ENCODE measurements at places on chromosomes 3 and 15.

- no peak for DNase-seq
These were observed 42.9 kb downstream of the LARP6 start for GRCh38 chr15:70810916-70811578.

DNA sequence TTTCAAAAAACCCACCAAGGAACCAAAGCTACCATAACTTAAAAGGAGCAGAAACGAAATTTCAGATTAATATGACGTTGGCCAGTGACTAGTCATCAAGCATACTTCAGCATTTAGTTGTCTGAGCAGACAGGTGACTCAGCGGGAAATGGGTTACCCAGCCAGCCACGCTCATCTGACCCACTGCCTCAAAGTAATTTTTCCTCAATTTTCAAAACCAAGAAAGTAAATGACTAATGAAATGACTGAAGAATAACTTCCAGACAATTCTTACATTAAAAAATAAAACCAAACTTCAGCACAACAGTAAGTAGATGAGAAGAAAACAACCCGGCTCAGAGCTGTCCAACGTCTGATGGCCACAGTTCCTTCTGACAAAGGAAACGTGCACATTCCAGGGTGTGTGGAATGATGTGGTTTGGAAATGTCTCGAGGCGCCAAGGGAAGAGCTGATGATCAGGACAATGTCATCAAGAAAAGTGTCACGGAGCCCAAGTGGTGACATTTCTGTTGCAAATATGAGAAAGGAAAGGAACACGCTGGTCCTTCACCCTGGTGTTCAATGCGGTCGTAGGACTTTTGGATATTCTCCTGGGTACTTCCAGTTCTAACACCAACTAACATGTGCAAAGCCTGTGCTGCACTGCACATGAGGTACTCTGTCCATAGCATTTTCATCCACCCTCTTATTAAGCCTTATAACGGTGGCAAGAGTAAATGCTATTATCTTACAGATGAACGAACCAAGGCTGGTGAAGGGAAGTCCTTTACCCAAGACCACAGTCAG, 79.1 kb downstream of the FOXP1 start:
- DNase-seq = no peak

- no peak for DNase-seq
These were observed 162.9 kb upstream of the WNT5A start for GRCh38 chr3:55650011-55650410.

DNA sequence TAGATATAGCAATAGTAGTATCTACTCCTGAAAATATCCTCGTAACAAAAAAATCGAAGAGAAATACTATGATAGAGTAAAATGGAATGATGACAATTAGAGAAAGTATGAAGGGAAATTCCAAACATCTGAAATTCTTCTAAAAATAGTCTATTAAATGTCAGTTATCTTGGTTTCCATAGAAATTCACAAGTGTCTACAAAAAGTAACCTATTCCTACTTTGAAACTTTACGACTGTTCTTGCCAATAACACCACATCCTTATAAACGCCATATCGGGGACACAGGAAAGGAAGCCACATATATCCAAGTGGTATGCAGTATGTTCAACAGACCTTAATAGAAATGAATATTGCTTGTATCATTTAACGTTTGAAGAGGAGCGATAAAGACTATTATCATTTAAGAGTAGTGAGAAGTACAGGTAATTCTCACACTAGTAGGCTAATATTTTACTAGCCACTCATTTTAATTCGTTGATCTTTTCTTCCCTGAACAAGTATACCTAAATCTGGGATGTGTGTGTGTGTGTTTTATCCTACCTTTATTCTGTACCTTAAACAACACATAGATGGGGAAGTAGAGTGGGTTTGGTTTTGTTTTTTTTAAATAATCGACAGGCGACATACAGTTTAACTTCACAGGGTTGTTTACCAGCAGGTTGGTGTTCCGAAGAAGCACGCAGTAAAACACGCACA, 1.2 kb downstream of the GPR176 start:
- no peak for DNase-seq

DNA sequence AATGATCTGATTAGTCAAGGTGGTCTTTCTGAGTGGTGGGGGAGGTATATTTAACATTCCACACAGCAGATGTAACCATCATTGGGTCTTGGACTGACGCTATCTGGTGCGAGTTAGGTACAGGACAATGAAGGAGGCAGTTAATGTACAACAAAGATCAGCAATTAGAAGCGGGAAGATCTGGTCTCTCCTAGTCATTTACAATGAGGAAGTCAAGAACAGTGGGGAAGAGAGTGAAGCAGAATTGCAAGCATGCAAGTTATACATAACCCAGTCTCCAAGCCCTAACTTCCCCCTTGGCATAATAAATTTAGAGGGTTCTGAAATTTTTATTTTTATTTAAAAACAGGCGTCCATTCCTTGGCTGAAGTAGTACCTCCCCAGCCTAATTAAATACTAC, 14.1 kb downstream of the GPD1L start:
- no peak for DNase-seq

DNA sequence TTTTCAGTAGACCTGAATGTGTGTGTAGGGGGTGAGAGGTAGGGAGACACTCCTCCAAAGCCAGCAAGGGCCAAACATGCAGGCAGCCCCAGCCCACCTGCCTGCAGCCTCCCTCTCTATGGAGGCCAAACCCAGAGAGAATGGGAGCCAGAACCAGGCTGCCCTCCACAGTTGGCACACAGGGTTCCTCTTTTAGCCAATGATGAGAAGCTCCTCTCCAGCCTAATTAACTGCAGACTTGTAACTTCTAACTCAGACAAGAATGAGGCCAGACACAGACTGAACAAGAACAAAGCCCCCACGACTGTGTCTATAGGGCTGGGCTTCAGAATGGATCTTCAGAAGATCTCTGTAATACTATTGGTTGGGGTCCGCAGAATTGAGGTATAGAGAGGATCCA, 12.3 kb upstream of the TLE3 start:
- no peak for DNase-seq

GRCh38 chr3:33993631-33994030, 195.2 kb downstream of the PDCD6IP start:
- no peak for DNase-seq

GRCh38 chr3:131735116-131735515, 232.3 kb upstream of the MRPL3 start:
- no peak for DNase-seq

- DNase-seq = peak; percentile 62
These were observed 63.2 kb upstream of the SPPL2A start for GRCh38 chr15:50828610-50829206.

DNA sequence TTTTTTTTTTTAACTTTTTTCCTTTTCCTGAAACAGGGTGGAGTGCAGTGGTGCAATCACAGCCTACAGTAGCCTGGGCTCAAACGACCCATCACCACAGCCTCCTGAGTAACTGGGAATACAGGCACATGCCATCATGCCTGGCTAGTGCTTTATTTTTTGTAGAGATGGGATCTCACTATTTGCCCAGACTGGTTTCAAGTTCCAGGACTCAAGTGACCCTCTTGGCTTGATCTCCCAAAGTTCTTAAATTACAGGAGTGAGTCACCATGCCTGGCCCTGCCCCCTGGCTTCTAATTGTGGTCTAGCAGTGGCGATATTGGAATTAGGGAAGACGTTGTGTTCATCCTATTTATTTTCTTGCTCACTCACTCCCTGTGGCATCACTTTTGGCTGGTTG, 1138.4 kb downstream of the SI start:
- DNase-seq = no peak

DNA sequence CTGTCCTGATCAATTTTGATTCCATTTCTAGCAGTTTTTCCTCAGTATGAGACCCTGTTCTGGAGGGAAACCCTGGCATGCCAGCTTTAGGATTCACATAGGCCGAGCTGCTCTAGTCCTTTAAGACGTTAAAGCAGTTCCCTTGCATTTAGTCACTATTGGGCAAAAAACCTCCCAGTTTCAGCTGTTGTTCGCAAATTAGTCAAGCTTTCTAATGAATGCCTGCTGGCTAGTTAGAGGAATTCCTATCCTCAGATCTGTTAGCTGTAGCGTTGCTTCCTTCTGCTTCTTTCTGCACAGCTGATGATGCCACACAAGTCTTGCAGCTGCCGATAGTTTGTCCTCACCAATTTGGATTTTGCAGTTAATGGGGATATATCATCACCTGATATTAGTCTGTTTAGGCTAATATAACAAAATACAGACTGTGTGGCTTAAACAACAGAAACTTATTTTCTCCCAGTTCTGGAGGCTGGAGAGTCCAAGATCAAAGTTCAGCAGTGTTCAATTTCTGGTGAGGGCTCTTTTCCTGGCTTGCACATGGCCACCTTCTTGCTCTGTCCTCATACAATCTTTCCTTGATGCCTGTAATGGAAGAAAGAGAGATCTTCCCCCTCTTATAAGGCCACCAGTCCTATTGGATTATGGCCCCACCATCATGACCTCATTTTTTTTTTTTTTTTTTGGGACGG, 7.5 kb upstream of the UBL7 start:
- DNase-seq = no peak

DNA sequence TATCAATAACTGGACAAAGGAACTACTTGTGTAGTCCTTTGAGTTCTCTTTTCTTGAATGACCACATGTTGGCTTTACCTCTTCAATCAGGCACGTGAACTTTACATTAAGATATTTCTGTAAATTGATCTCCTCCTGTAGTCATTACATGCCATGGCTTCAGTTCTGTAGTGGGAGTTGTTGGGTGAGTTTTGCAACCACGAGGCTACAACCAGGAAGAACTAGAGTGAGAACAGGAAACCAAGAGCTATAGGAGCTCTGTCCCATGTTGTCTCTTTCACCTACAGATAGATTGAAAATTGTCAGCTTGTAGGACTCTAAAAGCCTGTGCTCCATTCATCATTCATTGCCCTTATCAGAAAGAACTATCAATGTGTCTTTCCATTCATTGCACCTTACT, 2.0 kb downstream of the RSRC1 start:
- DNase-seq = no peak

DNA sequence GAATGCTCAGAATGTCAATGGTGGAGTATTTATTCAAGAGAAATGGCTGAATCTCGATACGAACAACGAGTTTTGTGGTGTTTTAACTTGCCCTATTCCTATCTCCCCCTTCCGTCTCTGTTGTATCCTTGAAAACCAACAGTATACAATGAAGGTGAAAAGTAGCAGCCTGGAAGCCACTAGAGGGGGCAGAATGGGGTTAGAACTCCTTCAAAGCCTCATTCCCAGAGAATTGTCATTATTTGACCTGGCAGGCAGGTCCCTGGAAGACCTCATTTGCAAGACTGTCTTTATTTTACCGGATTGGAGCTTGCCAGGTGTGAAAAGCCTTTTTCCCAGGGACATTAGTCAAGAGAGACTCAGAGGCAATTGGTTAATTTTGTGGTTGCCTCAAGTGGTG, 139.4 kb downstream of the LRRC28 start:
- no peak for DNase-seq

DNA sequence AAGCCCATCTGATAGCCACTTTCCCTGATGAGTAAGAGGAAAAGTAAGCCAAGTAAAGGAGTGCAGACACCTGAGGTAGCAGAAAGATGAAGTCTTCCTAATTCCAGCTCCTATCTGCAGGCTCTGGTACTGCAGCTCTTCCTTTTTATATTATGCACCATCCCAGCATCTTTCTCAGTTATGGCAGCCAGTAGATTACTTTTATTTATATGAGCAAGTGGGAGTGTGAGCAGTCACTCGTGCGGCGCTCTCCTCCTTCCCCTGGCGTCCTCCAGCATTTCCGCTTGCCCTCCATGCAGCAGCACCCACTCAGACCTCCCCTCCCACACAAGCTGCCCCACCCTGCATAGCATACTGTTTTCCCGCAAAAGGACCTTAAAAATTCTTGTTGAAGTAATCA, 465.9 kb upstream of the DPPA4 start:
- DNase-seq = no peak

DNA sequence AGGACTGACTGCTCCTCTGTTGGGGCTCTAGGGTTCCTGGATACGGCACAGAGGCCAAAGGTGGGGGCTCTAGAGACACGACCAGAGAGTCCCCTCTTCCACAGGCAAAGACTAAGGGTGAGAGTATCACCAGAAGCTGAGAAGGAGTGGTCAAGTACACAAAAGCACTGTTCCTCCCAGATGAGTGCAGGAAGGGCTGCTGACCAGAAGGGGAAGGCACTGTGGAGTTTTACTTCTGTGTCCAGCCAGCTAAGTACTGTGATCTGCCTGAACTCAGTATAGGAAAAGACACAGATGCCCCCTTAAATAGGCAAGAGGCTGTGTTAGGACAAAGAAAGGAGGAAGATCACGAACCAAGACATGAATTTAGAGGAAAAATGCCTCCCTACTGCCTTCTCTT, 11.7 kb downstream of the MRPS11 start:
- no peak for DNase-seq

GRCh38 chr3:73605412-73605811, 19.3 kb downstream of the PDZRN3 start:
- no peak for DNase-seq

DNA sequence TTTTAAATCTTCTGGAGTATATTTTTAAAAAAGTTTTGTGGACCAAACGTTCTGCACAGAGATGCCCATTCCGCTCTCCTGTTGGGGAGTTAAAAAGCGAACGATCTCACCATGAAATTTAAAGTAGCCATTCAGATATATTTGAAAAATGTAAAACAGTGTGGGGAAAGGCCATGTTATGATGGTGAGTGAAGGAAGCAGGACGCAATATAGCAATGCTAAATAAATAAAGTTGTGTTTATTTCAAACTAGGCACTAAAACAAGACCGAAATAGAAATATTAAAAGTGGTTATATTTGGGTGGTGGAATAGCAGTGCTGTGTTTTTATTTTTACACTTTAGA, 327 bp upstream of the CCDC13 start:
- no peak for DNase-seq

GRCh38 chr3:36648241-36649034, 115.9 kb downstream of the DCLK3 start:
- no peak for DNase-seq

GRCh38 chr3:179872842-179873241, 163.9 kb downstream of the PEX5L start:
- no peak for DNase-seq

- DNase-seq = no peak
These were observed 74.8 kb downstream of the RPN1 start for GRCh38 chr3:128575777-128576176.

DNA sequence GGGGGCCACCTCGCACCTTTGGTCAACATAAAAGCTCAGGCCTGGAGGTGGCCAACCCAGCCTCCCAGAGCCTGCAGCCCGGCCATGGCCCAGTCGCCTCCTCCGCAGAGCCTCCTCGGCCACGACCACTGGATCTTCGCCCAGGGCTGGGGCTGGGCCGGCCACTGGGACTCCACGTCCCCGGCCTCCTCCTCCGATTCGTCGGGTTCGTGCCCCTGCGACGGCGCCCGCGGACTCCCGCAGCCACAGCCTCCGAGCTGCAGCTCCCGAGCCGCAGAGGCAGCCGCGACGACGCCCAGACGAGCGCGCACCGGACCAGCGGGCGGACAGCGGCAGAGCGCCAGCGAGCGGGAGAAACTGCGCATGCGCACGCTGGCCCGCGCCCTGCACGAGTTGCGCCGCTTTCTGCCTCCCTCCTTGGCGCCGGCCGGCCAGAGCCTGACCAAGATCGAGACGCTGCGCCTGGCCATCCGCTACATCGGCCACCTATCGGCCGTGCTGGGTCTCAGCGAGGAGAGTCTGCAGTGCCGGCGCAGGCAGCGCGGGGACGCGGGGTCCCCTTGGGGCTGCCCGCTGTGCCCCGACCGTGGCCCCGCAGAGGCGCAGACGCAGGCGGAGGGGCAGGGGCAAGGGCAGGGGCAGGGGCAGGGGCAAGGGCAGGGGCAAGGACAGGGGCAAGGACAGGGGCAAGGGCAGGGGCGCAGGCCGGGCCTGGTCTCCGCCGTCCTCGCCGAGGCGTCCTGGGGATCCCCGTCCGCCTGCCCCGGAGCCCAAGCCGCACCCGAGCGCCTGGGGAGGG, at the start of gene MESP2:
TSS of gene MESP2 (plus strand) at position 59 of the 799 bp plus-strand sequence. CDS start at position 85, 26 bp downstream.
- DNase-seq = peak; percentile 36

- no peak for DNase-seq
These were observed 24.0 kb downstream of the OSBPL10 start for GRCh38 chr3:31957106-31957505.

GRCh38 chr3:177300039-177300833, 103.0 kb upstream of the TBL1XR1 start:
- DNase-seq = no peak
